Body of pancreas (tissue), 4 donors: ENCODE measurements at places on chromosomes 7 and 10. TPM values are rescaled to one million over a fixed set of nuclear protein-coding genes. Genes with fewer than 3 reads are reported as not detected.

- DNase-seq = no peak
These were observed 48.8 kb upstream of the ATOH7 start for GRCh38 chr10:68280758-68281157.

KEL gene
- 0.33 TPM for total RNA-seq

MXI1 gene
- total RNA-seq = 24.1 TPM

DNA sequence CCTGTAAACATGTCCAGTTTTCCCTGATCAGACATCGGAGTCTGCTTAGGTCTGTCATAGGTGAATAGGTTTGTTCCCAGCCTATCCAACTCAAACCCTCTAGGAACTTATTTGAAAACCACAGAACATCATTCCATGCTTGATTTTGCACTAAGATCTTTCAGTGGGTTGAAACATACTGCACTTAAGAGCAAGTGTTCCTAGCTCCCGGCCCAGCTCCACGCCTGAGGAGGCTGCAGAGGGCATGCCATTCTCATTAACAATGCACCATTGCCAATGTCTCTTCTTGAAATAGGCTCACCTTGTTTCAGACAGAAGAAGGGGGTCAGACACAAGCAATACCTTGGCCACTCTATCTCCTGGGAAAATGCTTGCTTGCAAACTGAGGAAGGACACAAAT is 78.0 kb upstream of the EGR2 start:
- no peak for DNase-seq

KLHDC10 gene
- 10.5 TPM for total RNA-seq

DNA sequence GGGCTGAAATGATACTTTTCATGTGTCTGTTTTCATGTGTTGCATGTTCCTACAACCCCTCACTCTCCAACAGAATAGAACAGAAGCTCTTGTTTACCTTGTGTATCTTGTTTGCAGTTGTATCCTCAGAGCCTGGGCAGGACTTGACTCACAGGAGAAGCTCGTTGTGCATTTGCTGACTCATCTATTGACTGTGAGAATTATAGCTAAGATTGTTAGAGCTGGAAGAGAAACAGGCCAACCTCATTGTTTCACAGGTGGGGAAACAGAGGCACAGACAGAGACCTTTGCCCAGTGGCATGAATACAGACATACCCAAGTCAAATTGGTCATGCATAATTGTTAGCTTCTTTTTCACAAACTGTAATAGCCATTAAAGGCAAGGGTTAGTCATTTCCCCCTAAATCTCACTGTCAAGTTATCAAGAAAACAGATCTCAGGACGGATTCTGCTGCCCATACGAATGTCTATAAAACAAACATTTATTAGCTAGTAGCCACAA is 4.6 kb upstream of the TSPAN15 start:
- DNase-seq = no peak

GCK gene
- total RNA-seq = 2.1 TPM

DNA sequence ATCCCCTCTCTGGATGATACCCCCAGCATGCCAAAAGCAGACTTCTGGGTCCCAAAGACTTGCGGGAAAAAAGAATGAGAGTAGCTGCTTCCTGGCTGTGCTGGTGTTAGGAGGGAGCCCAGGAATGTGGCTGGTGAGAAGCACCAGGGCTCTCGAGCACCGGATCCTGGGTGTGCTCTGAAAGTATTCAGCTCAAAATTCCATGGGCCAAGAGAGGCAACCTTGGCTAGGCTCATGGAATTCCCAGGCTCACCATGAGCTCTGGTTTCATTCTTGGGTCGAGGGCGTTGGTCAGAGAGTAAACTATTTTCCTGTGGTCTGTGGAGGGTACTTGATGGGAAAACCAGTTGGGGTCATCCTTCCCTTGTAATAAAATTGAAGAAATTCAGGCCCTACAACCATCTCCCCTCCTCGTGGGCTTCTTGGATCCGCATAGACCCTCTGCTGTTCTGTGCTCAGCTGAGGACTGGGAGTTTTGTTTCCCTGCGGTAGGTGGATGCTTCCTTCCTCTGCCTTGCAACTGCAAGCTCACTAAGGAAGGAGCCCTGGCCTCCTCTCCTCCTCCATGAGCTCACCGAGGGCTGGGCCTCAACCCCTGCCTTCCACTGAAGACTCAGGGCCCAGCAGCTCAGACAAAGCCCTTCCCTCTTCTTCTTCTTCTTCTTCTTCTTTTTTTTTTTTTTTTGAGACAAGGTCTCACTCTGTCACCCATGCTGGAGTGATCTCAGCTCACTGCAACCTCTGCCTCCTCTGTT is 34.5 kb upstream of the AQP1 start:
- no peak for DNase-seq
